ENCODE measurements at places on chromosomes 6 and 20.

GRCh38 chr20:45612314-45612713, 17.2 kb upstream of the WFDC10A start:
- no peak for DNase-seq

DNA sequence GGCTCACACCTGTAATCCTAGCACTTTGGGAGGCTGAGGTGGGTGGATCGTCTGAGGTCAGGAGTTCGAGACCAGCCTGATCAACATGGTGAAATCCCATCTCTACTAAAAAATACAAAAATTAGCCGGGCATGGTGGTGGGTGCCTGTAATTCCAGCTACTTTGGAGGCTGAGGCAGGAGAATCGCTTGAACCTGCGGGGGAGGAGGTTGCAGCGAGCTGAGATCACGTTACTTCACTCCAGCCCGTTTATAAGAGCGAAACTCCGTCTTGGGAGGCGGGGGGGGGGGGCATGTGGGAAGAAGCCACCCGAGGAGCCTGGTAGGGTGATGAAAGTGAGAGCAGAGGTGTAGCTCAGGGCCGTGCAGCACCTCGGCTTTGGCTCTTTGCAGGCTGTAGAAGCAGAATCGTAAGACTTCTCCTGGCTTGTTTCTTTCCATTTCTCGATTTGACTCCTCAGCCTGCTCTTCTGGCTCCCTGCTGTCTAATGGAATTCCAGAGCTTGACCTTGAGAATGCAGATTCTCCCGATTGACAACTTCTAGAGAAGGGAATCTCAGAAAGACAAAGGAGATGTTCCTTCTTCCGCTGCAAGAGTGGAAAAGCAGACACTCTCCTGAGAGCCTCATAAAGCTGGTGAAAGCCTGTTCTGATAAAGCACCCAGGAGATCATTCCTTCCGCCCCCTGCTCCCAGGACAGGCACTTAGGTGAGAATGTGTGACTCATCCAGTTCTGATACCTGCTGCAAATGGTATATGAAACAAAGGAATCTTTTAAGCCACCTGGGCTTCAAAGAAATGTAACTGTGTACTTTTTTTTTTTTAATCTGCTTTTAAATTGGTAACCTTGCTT, 26.0 kb upstream of the PPP1R16B start:
- no peak for DNase-seq

GRCh38 chr20:57108218-57108617, 158.2 kb downstream of the BMP7 start:
- no peak for DNase-seq

DNA sequence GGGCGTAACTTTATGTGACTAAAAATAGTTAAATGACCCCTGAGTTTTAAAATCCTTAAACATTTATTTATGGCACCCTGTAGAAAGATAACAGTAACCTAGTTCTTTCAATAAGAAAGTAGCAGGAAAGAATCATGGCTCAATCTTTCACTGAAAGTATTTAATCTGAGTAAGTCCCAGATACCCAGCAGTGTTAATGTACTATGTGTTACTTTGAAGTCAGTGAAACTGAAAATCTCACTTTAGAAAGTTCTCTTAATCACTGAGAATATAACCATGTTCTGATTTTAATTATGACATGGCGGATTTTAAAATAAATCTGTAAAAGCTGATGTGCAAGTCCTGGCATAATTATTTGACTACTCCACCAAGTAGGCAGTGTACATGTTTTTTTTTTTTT, 8.1 kb upstream of the HEY2 start:
- no peak for DNase-seq

GRCh38 chr20:24632581-24632980, 163.2 kb downstream of the SYNDIG1 start:
- no peak for DNase-seq

GRCh38 chr6:66190858-66191257, 483.8 kb upstream of the EYS start:
- peak; percentile 27 for DNase-seq

GRCh38 chr6:133977983-133978895, 25.2 kb downstream of the TBPL1 start:
- peak; percentile 57 for DNase-seq

GRCh38 chr6:85252552-85252951, 197.3 kb upstream of the NT5E start:
- no peak for DNase-seq
